ENCODE measurements at places on chromosomes 6 and 20. TPM values are rescaled to one million over a fixed set of nuclear protein-coding genes. Genes with fewer than 3 reads are reported as not detected.

The GABRR1 gene
- 2.1 TPM for polyA plus RNA-seq

GRCh38 chr20:46214824-46215488 lies 93.3 kb downstream of the CDH22 start:
- DNase-seq, result no peak

DNA sequence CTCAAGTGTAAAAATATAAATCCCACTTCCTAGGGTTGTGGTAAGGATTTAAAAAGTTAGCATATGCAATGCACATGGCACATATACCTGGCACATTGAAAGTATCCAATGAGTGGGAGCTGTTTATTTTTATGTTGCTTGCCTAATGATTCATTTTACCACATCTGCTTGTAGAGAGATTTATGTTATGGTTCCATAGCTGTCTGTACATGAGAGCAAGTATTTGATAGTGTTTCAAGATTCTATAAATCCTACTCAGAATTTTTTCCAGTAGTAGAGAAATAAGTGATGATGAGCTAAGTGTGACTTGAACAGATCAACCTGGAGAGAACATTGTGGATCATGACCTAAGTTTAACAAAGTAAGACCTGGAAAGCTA lies 125.3 kb upstream of the SPTLC3 start:
- DNase-seq, result no peak

GRCh38 chr6:139547122-139547776 lies 172.8 kb upstream of the CITED2 start:
- no peak for DNase-seq

DNA sequence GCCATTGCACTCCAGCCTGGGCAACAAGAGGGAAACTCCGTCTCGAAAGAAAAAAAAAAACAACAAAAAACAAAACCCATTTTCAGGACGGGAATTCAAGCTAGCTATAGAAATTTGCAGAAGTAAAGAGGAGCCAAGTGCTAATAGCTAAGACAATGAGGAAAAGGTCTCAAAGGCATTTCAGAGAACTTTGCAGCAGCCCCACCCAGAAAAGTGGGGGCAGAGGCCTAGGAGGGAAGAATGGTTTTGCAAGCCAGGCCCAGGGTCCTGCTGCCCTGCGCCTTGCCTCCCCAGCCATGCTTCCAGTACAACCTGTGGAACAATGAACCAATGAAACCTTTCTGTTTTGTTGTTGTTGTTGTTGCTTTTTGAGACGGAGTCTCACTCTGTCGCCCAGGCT lies 38.3 kb upstream of the SAMHD1 start:
- DNase-seq, result no peak

- DNase-seq, result no peak
Measured at GRCh38 chr20:21272279-21272678, 30.9 kb upstream of the XRN2 start.

DNA sequence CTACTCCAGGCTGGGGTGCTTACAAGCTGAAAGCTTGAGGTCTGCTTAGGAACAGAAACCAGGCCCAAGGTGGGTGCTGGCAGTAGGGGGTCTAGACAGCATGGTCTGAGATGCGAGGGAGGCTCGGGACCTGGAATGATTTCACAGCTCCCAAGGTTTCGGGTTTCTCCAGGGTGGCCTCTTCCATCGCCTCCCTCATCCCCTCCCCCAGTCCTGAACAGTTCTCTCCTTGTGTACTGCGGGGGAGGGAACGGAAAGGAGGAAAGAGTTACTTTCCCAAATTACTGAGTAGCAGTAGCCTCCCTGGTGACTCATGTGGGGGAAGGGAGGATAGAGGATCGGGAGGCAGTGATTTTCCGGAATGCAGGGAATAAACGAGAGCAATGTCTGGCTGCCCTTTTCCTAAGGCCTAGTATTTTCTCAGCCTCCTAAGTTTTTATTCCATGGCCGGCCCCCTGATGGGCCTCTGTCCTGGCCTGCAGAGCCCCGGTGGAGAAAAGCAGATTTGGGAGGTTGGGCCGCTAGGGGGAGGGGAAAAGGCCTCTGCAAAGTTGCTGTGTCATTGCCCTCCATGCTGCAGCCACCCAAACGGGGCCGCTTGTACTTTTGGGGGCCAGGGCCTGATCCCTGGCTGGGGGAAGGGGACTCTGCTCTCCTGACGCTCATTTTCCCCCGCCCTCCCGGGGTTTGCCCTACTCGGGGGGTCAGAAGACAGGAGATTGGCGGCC lies 1.5 kb downstream of the BRD2 start:
- DNase-seq, result no peak

- DNase-seq, result no peak
Measured at GRCh38 chr20:41854765-41855164, 236.6 kb upstream of the CHD6 start.

DNA sequence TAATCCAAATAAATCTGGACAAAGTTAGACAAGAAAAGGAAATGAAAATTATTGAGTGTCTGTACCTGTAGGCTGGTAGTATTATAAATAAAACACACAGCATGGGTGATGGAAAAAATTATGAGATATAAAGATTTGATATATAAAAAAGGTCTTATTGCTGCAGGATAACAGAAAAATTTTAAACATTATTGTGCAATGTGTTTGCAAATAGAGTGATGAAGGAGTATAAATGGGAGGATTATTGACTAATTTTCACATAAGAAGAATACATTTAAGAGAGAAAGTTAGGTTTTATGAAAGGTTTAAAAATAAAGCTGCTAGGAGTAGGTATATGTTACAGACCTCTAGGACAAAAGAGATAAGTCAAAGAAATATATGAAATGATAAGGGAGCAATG lies 336.7 kb upstream of the MAN1A1 start:
- DNase-seq, result no peak

DNA sequence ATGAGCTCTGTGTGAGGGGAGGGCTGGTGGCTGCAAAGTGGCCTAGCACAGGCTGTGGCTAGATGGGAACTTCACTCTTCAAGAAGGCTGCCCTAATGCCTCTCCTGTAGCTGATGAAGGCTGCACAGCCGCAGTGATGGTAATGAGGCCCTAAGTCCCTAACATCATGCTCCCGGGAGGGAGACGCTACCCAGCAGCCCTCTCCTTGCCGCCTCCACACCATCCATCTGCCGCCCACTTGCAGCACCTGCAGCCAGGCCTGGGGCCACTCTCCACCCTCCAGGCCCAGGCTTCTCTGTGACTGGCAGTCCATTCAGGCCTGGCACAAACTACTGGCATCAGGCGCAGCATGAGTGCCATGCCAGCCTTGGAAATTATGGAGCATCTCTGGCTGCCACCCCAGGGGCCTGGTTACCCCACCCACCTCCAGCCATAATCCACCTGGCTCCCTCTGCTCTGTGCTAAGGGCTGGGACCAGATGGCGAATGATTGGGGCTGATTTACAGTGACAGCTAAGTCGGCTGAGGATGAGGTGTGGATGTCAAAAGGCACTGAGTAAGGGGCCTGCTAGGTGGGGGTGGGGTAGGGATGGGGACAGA lies 284.2 kb downstream of the LRFN2 start:
- no peak for DNase-seq

DNA sequence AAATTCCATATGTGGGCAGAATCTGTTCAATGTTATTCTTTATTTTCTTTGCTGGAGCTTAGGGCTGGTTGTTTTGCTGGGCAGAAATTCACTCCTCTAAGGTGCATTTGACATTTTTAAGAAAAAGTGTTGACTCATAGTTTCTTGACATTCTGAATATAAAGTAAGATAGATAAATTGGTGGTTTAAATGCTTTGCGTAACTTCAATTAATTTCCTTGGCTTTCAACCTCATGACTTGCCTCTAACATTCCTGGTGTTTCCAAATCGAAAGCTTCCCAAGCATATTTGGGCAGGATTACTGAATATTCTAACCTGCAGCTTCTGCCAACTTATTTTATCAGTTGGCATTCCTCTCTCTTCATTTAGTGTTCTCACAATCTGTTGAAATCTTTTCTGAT lies 718.7 kb upstream of the ADGRB3 start:
- no peak for DNase-seq

Measured in left renal cortex interstitium (tissue), 4 donors.